Body of pancreas (tissue), 4 donors: ENCODE measurements at places on chromosomes 12 and 14. TPM values are rescaled to one million over a fixed set of nuclear protein-coding genes. Genes with fewer than 3 reads are reported as not detected.

The RAN gene
- total RNA-seq = 79.1 TPM

The PPP1R3E gene
- 9.6 TPM for total RNA-seq

The SIX1 gene
- total RNA-seq = 0.33 TPM

The SLC10A1 gene
- not detected for total RNA-seq

The SYNJ2BP gene
- total RNA-seq = 21.5 TPM

The INF2 gene
- 90.3 TPM for total RNA-seq

The CLEC4C gene
- total RNA-seq = not detected

The POC1B gene
- total RNA-seq = 32.6 TPM

The OR4M1 gene
- not detected for total RNA-seq

The NR4A1 gene
- total RNA-seq = 253 TPM

The TAS2R42 gene
- not detected for total RNA-seq

The FOXN4 gene
- not detected for total RNA-seq

The LRP1-AS gene
- not detected for total RNA-seq

The BMAL2 gene
- total RNA-seq = 2.6 TPM

The MANSC1 gene
- 8.9 TPM for total RNA-seq

The SPPL3 gene
- 13.5 TPM for total RNA-seq

The ACOT4 gene
- total RNA-seq = 4.0 TPM

The NKX2-8 gene
- not detected for total RNA-seq

The TUNAR gene
- not detected for total RNA-seq

The B4GALNT1 gene
- total RNA-seq = not detected

The TTC9 gene
- 1.6 TPM for total RNA-seq

The KRT8 gene
- 394 TPM for total RNA-seq

The PLEKHG3 gene
- total RNA-seq = 40.2 TPM

The SYNDIG1L gene
- not detected for total RNA-seq

The KRT83 gene
- not detected for total RNA-seq

The SRRM4 gene
- not detected for total RNA-seq

The SDR39U1 gene
- total RNA-seq = 34.8 TPM

The C14orf39 gene
- not detected for total RNA-seq

The ABCD2 gene
- total RNA-seq = 2.0 TPM

The GDF3 gene
- not detected for total RNA-seq

The OVCH1 gene
- total RNA-seq = 0.52 TPM

The IFI27L1 gene
- 5.6 TPM for total RNA-seq

The FOXA1 gene
- 0.33 TPM for total RNA-seq

The PMCH gene
- total RNA-seq = not detected

The CCDC177 gene
- total RNA-seq = not detected

The REP15 gene
- 2.0 TPM for total RNA-seq

The LRP1 gene
- 61.2 TPM for total RNA-seq

The ARHGDIB gene
- 19.8 TPM for total RNA-seq

The IL26 gene
- total RNA-seq = not detected

The DLGAP5 gene
- total RNA-seq = not detected

The GUCY2C gene
- total RNA-seq = not detected

The LMO3 gene
- 46.2 TPM for total RNA-seq

The CEP170B gene
- total RNA-seq = 23.6 TPM

The MYBPC1 gene
- total RNA-seq = 0.66 TPM

The IL31 gene
- total RNA-seq = not detected

The CDCA4 gene
- total RNA-seq = 4.7 TPM

The KRT81 gene
- not detected for total RNA-seq

The MUCL1 gene
- total RNA-seq = not detected

The IFI27 gene
- 8.8 TPM for total RNA-seq
